ENCODE measurements at places on chromosomes 3 and 15.

DNA sequence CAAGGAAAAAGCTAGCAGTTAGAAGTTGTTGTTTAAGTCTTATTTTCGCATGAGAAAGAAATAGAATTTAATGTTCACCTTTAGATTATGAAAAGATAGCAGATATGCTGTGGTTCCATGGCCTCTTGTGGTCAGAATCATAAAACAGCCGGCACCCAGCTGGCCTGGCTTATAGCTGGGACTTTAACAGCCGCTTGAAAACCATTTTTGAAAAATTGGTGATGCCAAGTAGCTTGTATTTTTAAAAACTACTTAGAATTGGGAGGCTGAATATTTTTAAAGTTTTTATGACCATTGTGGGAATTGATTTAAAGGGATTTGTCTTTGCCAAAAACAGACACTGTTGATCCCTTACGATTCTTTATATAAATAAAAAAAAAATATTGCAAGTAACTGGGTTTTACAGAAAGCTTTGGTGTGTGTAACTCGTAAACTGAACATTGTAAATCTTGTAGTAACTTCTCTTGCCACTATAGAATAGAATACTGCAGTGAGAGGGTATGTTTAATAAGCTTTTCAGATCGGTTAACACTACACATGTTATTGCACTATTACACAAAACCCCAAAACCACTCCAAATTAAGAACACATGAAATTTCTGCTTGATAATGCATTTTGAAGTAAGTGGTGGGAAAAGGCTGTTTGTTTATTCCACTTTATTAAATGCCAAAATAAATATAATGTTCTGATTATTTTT lies 6.6 kb downstream of the ARRDC4 start:
- no peak for DNase-seq

- no peak for DNase-seq
Measured at GRCh38 chr15:66936109-66936860, 129.1 kb upstream of the SMAD3 start.

DNA sequence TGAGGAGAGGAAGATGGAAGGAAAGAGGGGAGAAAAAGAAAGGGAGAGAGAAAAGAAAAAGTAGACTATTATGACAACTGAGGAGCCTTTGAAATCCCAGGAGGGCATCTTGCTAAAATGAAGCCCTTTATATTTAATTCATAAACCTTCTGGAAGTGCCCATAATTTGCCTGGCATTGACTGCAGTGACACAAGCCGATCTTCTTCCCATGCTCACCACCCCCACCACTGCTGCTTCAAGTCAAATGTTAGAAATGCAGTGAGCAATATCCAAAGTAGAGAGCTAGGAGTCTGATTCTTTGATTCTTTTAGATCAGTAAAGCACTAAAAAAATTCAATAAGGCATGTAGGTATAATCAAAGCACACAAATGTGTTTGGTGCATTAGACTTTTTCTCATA lies 138.7 kb upstream of the SNTN start:
- no peak for DNase-seq

- DNase-seq = no peak
Measured at GRCh38 chr3:192816351-192816750, 89.0 kb upstream of the FGF12 start.

- DNase-seq = no peak
Measured at GRCh38 chr3:169939320-169939719, 27.3 kb upstream of the SEC62 start.

- DNase-seq = no peak
Measured at GRCh38 chr15:90090226-90090848, 11.9 kb downstream of the IDH2 start.

GRCh38 chr3:184315543-184315867 lies 1.1 kb downstream of the EIF4G1 start:
- no peak for DNase-seq

- DNase-seq = no peak
Measured at GRCh38 chr3:10421996-10422395, 83.4 kb downstream of the ATP2B2 start.

GRCh38 chr3:165817160-165817709 lies 20.0 kb downstream of the BCHE start:
- DNase-seq = no peak

GRCh38 chr3:114985776-114986175 lies 161.3 kb downstream of the ZBTB20 start:
- DNase-seq = no peak

DNA sequence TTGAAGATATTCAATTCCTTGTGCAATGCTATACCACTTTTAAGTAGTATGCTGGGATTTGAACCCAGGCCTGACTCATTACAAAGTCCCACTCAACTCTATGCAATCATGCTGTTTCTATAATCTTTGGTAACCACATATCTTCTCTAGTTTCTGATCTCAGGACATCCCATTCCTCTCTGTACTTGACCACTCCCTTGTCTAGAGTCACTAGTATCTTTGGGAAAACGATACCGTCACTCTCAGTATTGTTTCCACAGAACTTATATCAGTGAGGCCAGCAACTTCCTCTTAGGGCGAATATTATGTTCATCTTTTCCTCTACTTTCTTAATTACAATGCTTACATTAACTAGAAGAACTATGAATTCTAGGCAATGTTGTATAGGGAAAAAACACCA lies 137.3 kb upstream of the TSPAN3 start:
- no peak for DNase-seq
